ENCODE measurements at places on chromosomes 11 and 22.

DNA sequence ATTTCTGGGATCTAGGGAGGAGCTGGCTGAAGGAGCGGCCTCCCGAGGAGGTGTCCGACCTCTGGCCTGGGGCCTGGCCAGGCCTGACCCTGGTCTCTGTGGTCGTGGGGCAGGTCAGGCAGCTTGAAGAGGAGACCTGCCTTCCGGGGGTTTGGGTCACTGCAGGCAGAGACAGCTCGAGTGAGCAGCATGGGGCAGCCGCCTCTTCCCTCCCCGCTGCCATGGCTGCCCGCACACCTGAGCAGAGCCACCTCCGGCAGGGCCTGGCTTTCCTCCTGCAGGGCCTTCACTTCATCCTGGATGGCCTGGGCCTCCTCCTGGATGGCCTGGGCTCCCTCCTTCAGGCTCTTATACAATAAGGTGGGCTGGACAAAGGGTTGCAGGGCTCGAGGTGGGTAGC is 8.0 kb upstream of the NAALADL1 start:
- no peak for DNase-seq

DNA sequence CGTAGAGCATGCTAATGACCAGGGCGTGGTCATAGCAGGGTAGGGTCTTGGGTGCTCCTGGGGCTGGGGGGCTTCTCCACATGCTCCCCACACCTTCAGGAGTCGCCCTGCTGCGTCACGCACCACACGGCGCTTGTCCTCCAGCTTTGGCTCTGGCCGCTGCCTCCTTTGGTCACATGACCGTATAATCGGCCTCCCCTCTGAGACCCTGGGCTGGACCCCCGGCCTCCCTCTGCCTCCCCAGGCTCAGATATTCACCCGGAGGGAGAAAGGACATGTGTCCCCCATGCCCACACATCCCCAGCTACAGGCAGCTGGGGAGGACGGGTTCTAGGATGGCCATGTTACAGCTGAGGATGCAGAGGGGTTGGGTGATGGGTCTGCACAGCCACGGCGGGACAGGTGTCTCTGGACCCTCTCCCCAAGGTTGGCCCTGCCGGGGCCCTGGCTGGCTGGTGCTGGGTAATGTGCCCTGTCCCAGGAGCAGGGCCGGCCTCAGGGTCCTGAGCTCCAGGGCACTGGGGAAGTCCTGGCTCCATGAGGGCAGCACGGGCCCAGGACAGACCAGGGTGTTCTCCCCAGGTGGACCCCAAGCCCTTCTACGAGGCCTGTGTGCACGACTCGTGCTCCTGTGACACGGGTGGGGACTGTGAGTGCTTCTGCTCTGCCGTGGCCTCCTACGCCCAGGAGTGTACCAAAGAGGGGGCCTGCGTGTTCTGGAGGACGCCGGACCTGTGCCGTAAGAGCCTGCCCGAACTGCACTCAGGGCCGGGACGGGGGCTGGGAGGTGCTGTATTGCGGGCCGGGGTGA is 14.5 kb downstream of the MUC2 start:
- DNase-seq = no peak

- DNase-seq = no peak
These were observed 15.6 kb downstream of the TOM1 start for GRCh38 chr22:35315141-35315854.

GRCh38 chr11:110908401-110909105 is 196.3 kb upstream of the ARHGAP20 start:
- no peak for DNase-seq

- DNase-seq = no peak
These were observed 119.2 kb downstream of the DSCAML1 start for GRCh38 chr11:117677729-117678310.

- no peak for DNase-seq
These were observed 9.5 kb upstream of the FEZ1 start for GRCh38 chr11:125505492-125506080.

DNA sequence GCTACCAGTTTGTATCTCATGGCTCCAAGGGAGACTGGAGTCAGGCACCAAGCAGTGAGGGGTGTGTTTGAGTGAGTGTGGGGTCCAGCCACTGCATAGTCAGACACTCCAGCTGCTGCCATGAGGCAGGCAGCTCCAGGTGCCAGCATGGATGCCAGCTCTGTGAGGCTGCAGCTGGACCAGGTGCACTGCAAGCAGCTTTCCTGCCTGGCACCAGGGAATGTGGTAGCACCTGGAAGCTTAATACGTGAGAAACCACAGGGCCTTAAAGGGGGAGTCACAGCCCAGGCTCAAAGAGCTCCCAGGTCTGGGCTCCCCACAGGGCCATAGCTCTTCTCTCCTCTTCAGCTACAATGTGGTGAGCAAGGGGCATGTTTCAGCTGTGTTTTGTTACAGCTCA is 817.8 kb upstream of the LUZP2 start:
- DNase-seq = no peak

DNA sequence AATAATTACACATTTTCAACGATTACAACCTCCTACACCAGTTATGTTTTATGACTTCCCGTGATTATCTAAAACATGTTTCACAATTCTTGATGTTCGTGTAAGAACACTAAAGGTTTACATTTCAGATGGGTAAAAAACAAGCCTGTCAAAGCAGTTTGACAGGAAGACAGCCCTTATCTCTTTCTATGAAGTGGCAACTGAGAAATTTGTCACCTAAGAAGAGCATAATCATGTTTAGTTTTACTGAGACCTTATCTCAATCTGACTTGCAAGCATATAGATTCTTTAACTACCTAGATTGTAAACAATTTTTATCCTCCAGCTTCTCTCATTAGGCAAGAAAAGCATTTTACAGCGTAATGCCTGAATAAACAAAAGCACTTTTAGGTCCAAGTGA is 218.4 kb upstream of the ZBED5 start:
- no peak for DNase-seq

GRCh38 chr11:7473717-7474116 is 11.6 kb upstream of the OLFML1 start:
- DNase-seq = peak; percentile 62

GRCh38 chr11:12731841-12732336 is 57.7 kb downstream of the TEAD1 start:
- no peak for DNase-seq

DNA sequence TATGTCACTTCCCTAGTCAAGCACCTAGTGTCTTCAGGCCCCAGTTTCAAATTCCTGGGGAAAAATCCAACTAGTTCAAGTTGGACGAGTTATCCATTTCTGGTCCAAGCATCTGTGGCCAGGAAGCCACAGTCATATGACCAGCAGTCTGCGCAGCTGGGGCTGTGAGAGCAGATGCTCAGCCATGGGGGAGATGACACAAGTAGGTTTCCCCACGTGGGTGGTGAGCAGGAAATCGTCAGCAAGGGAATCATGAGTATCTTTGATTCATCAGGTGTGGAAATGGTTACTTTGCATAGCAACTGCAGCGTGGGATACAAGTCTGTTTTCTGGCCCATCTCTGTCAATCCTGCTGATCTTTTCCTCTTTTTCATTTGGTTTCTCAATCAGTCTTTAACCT is 185.3 kb downstream of the C11orf91 start:
- DNase-seq = no peak

DNA sequence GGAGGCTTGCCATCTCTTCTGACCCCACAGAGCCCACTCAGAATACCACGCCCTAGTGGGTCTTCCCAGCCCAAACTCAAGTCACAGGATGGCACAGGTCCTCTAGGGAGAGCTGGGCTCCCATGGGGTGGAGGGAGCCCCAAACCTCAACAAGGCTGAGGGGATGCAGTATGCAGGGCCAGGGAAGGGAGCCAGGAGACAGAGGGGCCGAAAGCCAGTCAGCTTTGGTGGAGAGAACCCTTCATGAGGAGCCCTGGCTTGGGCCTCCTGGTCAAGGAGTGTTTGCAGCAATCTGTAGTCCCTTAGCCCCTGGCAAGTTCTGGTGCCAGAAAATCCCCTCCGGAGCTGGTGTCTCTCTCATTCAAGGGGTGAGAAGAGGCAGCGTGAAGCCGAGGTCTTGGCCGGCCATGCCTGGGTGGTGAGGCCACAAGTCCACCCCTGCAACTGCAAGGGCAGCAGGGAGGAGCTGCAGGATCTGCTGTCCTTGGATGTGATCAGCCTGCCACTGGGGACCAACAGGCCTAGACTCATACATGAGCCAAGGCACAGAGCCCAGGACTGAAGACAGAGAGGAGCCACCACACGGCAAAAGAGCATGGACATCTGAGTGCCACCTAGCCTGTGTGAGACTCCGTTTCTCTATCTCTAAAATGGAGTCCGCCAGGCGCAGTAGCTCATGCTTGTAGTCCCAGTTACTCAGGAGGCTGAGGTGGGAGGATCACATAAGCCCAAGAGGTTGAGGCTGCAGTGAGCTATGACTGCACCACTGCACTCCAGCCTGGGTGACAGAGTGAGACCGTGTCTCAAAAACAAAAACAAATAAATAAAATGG is 24.1 kb downstream of the NEAT1 start:
- no peak for DNase-seq

DNA sequence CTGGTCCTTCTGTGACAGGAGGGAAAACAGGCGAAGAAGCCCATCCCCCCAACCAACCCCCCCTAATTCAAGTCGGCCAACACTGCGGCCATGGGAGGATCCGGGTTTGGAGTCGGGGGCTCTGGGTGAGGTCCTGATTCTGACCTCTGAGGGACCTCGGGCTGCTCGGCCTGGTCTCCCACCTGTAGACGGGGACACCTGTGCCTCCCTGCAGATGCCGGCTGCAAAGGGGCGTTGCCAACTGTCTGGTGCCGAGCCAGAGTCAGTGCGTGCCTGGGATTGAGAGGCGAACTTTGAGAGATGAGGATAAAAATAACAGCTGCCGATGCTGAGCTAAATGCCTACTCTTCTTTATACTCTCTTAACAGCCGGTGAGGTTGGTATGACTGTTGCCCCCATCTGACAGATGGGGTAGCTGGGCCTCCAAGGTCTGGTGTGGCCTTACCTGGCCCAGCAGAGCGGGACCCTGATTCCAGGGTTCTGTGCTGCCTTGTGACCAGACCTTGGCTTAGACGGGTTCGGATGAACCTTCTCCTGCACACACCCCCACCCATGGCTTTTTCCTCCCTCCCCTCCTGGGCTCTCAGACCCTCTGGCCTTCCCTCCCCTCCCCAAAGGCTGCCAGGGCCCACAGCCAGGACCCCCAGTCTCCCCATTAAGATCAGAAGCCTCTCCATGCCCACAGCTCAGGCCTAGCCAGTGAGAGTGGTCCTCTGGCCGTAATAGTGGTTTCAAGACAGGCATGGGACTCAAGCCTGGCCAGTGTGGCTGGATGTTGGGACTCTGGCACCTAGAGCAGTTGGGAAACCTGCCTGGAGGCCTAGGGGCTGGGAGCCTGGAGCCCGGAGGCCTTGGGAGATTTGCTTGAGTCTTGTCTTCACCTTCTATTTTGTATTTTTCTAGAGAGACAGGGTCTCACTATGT is 41.7 kb downstream of the KCNJ4 start:
- DNase-seq = no peak

DNA sequence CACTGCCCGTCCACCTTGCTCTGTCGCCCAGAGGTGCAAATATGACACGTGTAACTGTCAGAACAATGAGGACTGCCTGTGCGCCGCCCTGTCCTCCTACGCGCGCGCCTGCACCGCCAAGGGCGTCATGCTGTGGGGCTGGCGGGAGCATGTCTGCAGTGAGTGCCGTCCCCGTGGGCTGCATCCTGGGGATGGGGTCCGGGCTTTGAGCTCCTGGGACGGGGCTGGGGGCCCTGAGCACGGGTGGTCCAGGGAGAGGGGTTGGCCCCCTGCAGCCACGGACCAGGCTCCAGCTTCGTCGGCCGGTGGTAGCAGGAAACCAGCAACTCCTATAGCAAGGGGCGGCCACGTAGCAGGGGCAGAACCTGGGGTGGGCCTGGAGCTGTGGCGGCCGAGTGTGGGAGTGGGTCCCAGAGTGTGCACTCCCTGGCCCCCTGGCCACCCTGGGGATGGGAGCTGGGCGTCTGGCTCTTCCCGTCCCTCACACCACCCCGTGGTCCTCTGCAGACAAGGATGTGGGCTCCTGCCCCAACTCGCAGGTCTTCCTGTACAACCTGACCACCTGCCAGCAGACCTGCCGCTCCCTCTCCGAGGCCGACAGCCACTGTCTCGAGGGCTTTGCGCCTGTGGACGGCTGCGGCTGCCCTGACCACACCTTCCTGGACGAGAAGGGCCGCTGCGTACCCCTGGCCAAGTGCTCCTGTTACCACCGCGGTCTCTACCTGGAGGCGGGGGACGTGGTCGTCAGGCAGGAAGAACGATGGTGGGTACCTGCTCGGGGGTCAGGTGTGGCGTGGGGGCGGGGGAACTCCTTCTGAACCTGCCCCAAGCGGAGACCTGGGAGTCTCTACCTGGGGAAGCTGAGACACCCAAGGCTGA is 10.1 kb downstream of the MUC2 start:
- DNase-seq = no peak

DNA sequence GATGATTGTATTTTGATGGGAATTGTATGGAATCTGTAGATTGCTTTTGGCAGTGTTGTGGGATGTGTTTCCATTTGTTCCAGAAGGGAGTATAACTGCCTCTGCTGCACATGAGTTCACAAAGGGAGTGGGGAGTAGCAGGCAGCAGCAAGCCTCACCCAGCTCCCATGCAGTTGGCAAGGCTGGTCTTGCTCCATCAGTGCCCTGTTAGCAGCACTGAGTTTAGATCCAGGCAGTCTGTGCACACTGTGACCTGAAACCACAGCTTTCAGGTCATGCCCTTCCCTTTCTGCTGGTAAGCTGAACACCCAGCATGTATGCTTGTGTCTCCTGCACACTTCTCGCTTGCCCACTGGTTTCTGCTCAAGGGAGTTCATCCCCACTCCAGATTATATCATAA is 3.7 kb upstream of the NUCB2 start:
- no peak for DNase-seq

- no peak for DNase-seq
These were observed 14.3 kb downstream of the DHCR7 start for GRCh38 chr11:71433648-71434450.

GRCh38 chr11:126149759-126150625 is 61.5 kb downstream of the RPUSD4 start:
- no peak for DNase-seq

GRCh38 chr22:37768273-37768672 is 39.5 kb upstream of the GCAT start:
- DNase-seq = no peak

DNA sequence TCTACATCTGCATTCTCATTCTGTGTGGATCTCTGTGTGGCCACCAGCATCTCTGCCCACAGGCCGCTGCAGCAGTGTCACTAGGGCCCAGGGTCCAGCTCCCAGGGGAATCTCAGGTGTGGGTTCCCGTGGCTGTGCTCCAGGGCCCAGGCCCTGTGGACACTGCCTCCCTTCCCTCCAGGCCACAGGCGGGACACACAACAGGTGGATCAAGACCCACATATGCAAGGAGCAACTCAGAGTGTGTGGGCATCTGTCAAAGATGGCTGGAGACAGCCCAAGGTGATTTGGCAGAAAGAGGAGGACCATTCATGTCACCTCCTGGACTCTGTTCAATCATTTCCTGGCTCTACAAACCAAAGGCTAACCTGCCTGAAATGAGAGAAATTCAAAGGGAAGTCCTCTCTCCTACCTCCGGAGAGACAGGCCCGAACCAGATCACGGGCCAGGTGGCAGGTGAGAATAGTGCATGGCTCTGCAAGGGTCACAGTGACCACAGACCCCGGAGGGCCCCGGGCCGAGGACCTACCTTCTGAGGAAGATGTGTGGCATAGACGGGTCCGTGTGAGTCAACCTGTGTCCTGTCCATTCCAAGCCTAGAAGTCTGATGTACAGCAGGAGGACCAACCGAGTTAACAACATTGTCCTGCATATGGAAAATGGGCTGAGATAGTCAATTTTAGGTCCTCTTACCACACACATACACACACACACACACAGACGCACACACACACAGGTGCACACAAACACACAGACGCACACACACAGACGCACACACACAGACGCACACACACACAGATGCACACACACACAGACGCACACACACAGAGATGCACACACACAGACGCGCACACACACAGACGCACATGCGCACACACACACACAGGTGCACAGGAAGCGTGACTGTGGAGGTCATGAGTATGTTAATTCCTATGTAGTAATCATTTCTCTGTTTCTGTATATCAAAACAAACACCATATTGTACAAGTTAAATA is 1068.5 kb downstream of the BRD1 start:
- DNase-seq = no peak

Data from germinal center (tissue), 1 donor.